ENCODE measurements at places on chromosomes 12 and 14. TPM values are rescaled to one million over a fixed set of nuclear protein-coding genes. Genes with fewer than 3 reads are reported as not detected.

Gene C14orf180
- total RNA-seq: not detected

Gene FLRT2
- 41.5 TPM for total RNA-seq

Gene YLPM1
- 65.0 TPM for total RNA-seq

Gene DHRS4
- 33.3 TPM for total RNA-seq

Gene CYP46A1
- total RNA-seq: under 0.01 TPM

Gene RND1
- total RNA-seq: 0.57 TPM

Gene THAP2
- 4.9 TPM for total RNA-seq

Gene SLC7A7
- 14.7 TPM for total RNA-seq

Gene KRT6B
- total RNA-seq: not detected

Gene VTI1B
- total RNA-seq: 45.6 TPM

Gene SLC4A8
- 5.5 TPM for total RNA-seq

Gene ANO2
- 12.6 TPM for total RNA-seq

Gene HOXC4
- not detected for total RNA-seq

Gene SCN8A
- 21.8 TPM for total RNA-seq

All from thoracic aorta endothelial cell (primary cell).